Esophagus squamous epithelium (tissue), 5 donors: ENCODE measurements at places on chromosomes 2 and 18.

DNA sequence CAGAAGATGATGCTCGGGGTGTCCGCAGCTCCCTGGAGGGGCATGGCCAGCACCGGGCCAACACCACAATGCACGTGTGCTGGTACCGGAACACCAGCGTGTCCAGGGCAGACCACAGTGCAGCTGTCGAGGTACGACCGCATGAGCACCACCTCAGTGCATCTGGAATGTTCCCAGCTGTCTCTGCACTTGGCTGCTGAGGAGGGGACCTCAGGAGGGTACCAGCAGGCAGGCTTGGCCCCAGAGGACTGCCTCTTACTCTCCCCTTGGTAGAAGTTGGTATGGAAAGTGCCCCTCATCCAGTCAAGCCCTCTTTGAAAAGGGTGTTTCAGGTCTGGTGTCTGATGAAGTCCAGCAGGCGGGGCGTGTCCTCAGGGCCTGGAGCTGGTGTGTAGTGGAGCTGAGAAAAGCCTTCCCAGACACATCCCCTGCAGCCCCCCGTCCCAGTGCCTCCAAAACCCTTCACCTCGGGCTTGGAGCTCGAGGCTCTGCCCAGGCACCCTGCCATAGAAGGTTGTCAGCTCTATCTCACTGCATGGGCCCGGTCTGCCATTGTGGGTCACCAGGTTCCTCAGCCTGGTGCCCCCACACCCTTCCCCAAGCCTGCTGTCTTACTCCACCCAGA, 16.7 kb downstream of the STK25 start:
- DNase-seq: no peak

DNA sequence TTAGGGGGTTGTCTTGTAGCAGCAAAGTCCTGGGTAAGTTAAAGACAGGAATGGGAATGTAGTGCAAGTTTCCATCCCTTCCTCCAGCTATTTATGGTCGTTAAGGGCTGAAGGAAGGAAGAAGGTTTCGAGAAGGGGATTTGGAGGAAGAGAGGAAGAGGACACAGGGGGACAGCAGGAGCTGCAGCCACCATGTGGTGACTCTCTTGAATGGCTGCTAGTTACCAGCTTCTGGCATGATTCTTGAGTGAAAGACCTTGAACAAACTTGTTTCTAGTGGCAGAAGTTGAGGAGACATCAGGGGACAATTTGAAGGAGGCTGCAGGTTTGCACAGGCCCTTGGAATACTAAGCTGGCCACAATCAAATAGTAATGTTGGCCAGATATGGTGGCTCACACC, 116.6 kb downstream of the MTX2 start:
- no peak for DNase-seq

GRCh38 chr18:46448347-46448746, 208.7 kb downstream of the LOXHD1 start:
- no peak for DNase-seq

DNA sequence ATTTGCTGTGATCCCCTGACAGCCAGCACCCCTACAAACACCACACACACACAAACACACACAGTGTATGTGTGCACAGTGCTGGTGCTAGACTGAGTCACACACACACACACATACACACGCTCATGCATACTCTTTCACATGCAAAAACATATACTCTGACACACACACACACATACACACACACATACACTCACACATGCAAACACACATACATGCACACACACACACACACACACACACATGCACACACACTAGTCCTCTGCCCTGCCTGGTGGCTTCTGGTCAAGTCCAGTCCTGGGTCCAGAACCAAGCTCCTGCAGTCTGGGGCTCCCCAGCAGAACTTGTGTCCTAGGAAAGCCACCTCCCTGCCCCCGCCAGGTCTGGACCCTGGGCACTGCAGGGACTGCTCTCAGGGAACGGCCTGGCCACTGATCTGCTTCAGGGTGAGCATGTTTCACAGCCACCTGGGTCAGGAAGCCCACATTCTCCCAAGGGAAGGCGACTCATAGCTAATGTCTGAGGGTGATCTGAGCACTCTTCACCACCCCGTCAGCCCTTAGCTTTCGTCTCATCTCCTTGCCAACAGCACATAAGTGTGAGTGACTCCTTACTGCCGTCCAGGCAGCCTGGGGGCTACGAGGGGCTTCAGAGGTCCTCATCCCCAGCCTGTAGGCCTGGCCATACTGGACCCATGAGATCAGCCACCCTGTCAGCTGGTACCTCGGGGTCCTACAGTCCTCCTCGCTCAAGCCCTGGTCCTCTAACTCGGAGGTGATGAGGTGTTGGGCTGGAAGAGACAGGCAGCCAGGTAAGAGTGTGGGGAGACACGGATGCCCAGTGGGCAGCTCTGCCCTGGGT, 88.1 kb downstream of the MCFD2 start:
- DNase-seq: no peak

GRCh38 chr18:58484989-58485981, 143.6 kb downstream of the ALPK2 start:
- DNase-seq: no peak

GRCh38 chr18:6764382-6764781, 34.9 kb downstream of the ARHGAP28 start:
- DNase-seq: no peak

- DNase-seq: no peak
Measured at GRCh38 chr18:54805571-54806334, 22.5 kb upstream of the RAB27B start.

GRCh38 chr2:215536510-215536909, 100.6 kb upstream of the FN1 start:
- no peak for DNase-seq

DNA sequence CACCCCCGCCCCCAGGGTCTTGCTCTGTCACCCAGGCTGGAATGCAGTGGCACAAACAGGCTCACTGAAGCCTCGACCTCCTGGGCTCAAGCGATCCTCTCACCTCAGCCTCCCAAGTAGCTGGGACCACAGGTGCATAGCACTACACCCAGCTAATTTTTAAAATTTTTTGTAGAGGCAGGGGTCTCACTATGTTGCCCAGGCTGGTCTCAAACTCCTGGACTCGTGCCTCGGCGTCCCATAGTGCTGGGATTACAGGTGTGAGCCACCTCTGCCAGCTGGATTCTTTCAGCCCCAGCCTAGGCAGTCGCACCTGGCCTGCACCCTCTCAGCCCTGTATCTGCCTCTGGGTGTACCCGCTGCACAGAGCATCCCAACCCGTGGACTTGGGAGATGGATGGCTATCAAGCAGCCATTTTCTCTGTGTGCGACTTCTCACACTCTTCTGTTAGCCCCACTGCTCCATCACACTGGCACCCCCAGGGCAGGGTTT, 166.4 kb upstream of the HAAO start:
- DNase-seq: no peak

- DNase-seq: no peak
Measured at GRCh38 chr2:180655393-180655792, 325.0 kb upstream of the UBE2E3 start.

GRCh38 chr2:207121784-207122183, 44.0 kb downstream of the KLF7 start:
- no peak for DNase-seq

DNA sequence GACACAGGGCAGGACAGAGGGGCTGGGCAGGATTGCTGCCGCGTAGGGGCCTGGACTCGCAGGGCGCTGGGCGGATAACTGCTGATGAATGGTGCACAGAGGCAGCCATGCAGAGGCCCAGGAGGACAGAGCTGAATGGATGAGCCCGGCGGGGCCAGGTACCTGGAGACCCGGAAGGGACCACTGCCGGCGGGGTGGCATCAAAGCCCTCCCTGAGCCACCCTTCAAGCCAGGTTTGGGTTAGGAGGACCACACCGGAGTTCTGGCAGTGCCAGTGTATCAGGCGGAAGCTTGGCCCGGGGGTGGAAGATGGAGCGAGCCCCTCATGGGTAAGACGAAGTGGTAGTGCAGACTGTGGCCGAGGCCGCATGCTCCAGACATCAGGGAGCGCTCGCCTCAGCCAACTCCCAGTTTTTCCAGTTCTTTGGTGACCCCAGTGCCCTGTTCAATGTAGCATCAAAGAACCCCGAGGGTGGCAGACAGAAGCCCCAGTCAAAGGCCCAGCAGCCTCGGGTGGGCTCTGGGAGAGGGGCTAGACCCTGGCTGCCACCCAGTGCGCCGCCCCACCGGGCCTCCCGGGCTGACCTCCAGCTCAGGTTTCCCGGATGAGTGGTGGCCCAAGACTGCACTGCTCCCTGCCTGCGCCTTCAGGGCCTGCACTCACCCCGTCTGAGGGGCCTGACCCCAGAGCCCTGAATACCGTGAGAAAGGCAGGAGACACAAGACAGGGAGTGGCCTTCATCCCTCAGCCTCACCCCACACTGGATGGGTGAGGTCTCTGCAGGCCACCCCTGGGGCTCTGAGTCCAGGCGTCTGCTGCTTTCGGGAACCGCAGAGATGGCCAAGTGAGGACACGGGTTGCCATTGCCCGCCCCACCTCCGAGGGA, 50.9 kb downstream of the ACAA2 start:
- DNase-seq: no peak

DNA sequence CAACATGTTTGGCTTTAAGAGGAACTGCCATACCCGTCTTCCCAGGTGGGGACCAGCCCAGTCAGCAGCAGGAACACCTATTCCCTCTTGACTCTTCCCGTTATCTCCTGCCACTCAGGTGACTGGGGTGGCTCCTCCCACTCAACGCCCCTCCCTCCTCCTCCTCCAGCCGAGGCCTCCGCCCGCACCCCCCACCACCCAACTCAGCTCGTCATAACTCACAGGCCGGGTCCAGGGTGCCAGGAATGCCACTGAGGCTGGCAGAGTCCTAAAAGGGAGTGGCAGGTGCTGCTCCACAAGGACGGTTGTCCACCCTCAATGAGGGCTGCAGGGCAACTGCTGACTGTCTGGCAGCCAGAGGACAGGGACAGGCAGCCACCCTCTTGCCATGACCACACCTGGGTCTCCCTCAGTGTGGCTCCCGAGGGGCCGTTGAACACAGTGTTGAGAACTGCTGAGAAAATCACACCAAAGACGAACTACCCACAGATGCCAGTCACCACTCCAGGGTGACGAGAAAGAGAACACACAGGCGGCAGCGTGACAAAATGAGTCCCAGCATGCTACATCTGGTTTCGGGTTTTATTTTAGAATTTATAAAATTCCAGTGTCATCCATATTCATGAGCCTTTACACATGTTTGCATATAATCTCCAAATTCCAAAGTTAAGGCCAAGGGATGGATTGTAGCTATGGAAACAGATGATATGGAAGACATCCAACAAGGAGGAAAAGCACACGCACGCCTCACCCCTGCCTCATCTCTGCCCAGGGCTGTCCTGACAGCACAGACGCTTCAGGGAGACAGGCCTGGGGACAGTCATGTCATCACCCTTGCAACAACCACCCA, 38.5 kb downstream of the ANO7 start:
- DNase-seq: no peak

- no peak for DNase-seq
Measured at GRCh38 chr2:102975996-102976975, 214.5 kb downstream of the TMEM182 start.

GRCh38 chr2:54658564-54659071, 64.8 kb upstream of the EML6 start:
- no peak for DNase-seq

DNA sequence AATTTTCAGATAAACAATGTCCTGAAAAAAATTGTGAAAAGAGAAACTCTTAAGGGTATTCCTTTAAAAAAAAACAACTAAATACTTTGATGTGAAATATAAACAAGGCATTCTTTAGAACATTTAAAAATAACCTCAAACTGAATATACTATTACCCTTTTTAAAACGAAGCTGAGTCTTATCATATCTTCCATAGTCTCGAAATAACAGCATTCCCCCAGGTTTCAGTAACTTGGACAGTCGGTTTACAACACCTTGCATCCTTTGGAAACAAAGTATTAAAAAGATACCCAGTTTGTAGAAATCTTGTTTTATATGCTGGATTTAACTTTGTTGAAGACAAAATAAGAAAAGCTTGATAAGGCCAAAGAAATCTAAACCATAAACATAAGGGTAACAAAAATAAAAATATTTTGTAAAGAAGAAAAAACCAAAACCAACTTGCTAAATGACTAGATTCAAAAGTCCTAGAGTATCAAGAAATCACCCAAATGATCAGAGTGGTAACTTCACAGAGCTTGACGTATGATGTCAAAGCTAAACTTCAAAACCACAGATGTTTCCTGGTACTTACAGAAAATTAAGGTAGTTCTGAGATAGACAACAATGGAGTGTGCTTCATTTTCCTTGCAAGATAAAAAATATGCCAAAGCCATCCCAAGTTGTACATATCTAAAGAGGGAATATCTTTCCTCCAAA, 107.8 kb downstream of the METTL8 start:
- no peak for DNase-seq

DNA sequence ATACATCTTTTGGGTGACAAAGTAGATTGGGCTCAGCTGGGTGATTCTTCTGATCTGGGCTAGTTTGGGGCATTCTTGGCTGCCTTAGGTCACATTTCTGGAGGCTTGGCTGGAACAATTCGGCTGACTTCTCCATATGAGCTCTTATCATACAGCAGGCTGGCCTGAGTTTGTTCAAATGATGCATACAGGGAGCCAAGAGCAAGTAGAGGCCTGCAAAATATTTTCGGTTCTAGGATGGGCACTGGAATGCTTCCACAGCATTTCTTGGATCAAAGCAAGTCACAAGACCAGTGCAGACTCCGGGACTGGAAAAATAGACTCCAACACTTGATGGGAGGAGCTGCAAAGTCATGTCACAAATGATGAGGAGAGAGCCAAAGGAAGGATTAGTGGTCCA, 98.4 kb downstream of the SCG2 start:
- DNase-seq: no peak

GRCh38 chr2:136178941-136179601, 61.1 kb upstream of the CXCR4 start:
- DNase-seq: no peak

- no peak for DNase-seq
Measured at GRCh38 chr2:85330839-85331636, 3.2 kb upstream of the TGOLN2 start.

GRCh38 chr18:59514203-59514602, 155.1 kb upstream of the LMAN1 start:
- no peak for DNase-seq

- no peak for DNase-seq
Measured at GRCh38 chr2:146312899-146313298, 1531.9 kb upstream of the ACVR2A start.

DNA sequence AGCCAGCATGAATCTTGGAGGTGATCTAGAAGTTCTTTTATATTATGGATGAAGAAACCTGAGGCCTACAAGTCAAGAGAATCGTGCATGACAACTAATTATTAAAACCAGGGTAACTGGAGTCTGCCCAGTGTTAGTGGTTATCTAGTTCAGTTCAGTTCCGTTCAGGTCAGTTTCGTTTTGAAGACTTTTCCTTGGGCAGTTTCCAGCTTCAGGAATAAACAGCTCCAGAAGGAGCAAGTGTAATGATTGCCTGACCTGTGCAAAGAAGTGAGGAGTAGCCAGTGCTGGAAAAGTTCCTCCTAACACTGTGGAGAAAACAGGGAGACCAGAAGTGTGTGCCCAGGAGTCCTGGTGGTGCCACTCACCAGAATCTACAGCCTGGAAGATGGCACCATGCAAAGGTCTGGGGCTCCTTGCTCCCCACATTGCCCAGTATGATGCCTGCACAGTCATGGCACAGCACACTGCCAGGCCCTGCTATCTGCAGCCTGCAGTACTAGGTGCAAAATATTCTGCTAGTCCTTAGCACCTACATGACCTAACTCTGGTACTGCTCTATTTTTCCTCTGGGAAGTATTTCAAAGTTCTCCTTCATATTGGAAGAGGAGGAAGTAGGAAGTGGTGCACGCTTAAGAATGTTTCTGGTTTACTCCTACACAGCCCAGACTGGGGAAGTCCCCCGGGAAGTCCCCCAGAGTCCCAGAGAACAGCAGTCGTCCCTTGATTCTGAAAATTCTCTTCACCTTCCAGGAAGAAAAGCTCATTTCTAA, 65.8 kb downstream of the SUMO1 start:
- no peak for DNase-seq

- DNase-seq: no peak
Measured at GRCh38 chr2:112138159-112139032, at the start of gene FBLN7. FBLN7 (plus strand) TSS chr2:112138385; CDS start chr2:112138656, 271 bp downstream.
